Body of pancreas (tissue), 4 donors: ENCODE measurements at places on chromosomes 7 and 10. TPM values are rescaled to one million over a fixed set of nuclear protein-coding genes. Genes with fewer than 3 reads are reported as not detected.

FAM25C gene
- total RNA-seq, result not detected

FEZF1 gene
- not detected for total RNA-seq

TMEM176B gene
- 36.3 TPM for total RNA-seq

CALHM1 gene
- total RNA-seq, result not detected

TCAF2 gene
- 3.4 TPM for total RNA-seq

RNF148 gene
- total RNA-seq, result 4.9 TPM

- no peak overlapping the region for H3K4me3 ChIP-seq
- H3K27ac ChIP-seq, result no peak overlapping the region
- no peak for DNase-seq
- H3K36me3 ChIP-seq, result no peaks in the 10 kb centered on the region
Measured at GRCh38 chr10:21972584-21972983, 30.9 kb downstream of the DNAJC1 start.

GRCh38 chr10:3427347-3427746 lies 254.8 kb upstream of the PITRM1 start:
- DNase-seq, result no peak
- H3K27ac ChIP-seq, result no peak overlapping the region
- H3K27me3 ChIP-seq, result no peaks in the 10 kb centered on the region
- H3K4me3 ChIP-seq, result no peak overlapping the region
- peaks cover 4% of the 10 kb centered on the region for H3K4me1 ChIP-seq
- H3K36me3 ChIP-seq, result no peaks in the 10 kb centered on the region

GRCh38 chr7:36986948-36987724 lies 262.8 kb upstream of the AOAH start:
- no peak overlapping the region for H3K27ac ChIP-seq
- no peaks in the 10 kb centered on the region for H3K27me3 ChIP-seq
- H3K4me3 ChIP-seq, result no peak overlapping the region
- H3K4me1 ChIP-seq, result no peaks in the 10 kb centered on the region
- peak; percentile 77 for DNase-seq

- DNase-seq, result no peak
- no peak overlapping the region for H3K27ac ChIP-seq
- H3K27me3 ChIP-seq, result no peaks in the 10 kb centered on the region
- H3K4me3 ChIP-seq, result no peak overlapping the region
- no peaks in the 10 kb centered on the region for H3K4me1 ChIP-seq
Measured at GRCh38 chr7:54728411-54728810, 30.6 kb downstream of the SEC61G start.

DNA sequence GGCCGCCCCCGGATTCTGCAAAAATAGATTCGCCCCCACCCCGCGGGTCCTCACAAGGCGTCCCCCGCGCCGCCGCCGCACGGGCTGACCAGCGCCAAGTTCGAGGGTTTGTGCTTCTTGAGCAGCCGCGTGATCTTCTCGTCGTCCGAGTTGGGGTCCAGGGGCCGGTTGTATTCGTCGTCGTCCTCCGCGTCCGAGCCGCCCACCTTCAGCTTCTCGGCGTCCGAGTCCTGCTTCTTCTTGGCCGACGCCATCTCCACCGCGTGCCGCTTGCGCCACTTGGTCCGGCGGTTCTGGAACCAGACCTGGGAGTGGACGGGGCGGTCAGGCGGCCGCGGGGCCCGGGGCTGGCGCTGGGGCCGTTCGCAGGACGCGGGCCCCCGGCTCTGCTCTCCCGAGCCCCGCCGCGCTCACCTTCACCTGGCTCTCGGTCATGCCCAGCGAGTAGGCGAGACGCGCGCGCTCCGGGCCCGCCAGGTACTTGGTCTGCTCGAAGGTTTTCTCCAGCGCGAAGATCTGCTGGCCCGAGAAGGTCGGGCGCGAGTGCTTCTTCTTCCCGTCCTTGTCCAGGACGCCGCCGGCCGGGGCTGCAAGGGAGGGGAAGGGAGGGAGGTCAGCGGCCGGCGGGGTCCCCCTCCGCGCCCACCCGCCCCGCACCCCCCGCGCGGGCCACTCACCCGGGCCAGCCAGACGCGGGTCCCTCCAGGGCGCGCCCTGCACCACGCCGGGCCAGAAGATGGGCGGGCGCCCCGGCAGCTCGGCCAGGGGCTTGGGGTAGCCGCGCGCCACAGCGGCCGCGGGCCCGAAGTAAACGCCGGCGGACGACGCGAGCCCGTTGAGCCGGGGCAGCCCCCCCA lies 853 bp downstream of the NKX6-2 start:
- peaks cover 29% of the 10 kb centered on the region for H3K27me3 ChIP-seq
- peaks cover 26% of the 10 kb centered on the region for H3K4me1 ChIP-seq
- H3K4me3 ChIP-seq, result no peak overlapping the region
- no peak overlapping the region for H3K27ac ChIP-seq
- DNase-seq, result no peak

DNA sequence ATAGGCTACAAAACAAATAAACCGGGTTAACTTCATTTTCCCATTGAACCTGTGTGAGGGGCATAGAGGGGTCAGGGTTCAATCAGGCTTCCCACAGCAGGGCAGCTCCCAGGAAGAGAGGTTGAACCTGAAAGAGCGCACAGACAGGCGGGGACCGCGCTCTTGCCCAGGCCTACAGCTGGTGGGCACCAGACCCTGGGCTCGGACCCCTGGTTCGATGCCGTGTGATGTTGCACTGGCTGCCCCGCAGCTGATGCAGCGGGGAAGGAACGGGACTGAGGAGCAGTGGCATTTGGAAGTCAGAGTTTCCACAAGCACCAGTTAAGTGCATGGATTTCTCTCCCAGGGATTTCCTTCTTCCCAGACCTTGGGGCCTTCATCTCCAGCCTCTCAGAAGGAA lies 72.6 kb upstream of the INSIG1 start:
- peaks cover 72% of the 10 kb centered on the region for H3K4me1 ChIP-seq
- H3K4me3 ChIP-seq, result no peak overlapping the region
- DNase-seq, result no peak
- no peaks in the 10 kb centered on the region for H3K36me3 ChIP-seq

GRCh38 chr7:63931985-63932577 lies 66.6 kb upstream of the ZNF722 start:
- H3K27me3 ChIP-seq, result no peaks in the 10 kb centered on the region
- peaks cover 5% of the 10 kb centered on the region for H3K4me1 ChIP-seq
- no peak for DNase-seq
